ENCODE measurements at places on chromosomes 2 and 18.

- no peak for DNase-seq
Measured at GRCh38 chr2:206915121-206915520, 24.2 kb upstream of the CPO start.

DNA sequence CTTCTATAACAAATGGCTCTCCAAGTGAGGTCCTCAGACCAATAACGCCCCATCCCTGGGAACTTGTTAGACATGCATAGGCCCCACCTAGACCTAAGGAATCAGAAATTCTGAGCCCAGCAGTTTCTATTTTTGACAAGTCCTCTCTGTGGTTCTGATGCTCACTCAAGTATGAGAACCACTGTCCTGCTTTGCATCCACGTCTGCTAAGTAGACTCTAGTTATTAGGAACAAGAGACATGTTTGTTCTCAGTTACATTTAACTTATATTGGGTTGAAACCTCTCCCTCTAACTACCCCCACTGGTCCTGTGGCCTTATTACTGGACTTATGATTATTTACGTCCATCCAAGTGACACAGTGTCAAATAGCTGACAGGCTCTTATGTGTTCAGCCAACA is 70.3 kb downstream of the TMEM17 start:
- no peak for DNase-seq

- no peak for DNase-seq
Measured at GRCh38 chr18:25454270-25454659, 102.3 kb upstream of the ZNF521 start.

- no peak for DNase-seq
Measured at GRCh38 chr2:63738019-63738418, 103.7 kb upstream of the UGP2 start.

DNA sequence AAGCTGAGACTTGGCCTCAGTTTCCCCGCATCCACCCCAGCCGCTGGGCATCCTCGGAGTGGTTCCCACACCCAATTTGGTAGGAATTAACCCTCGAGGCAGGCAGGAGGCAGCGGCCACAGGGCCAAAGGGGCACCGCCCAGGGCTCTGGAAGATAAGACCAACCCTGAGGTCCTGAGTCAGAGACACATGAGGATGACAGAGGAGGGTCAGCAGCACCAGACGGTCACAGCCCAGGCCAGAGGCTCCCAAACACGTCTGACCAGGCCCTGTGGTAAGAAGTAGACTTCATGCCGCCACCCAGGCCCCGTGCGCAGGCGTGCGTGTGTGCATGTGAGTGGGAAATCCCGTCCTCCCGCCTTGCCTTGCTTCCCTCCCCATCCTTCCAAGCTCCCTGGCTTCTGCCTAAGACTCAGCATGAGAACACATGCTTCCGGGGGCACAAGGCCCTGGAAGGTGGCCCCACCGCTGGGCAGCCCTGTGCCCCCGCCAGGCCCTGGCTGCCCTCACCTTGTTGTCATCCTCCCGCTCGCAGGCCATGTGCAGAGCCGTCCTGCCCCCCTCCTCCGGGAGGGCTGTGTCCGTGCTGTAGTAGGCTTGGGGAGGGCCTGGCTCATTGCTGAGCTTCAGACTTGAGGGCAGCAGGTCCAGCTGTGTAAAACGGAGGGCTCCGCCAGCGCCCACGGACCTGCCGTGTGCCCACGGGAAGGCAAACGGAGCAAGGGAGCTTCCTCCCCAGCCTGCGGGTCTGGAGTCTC is 46.3 kb downstream of the ANKMY1 start:
- no peak for DNase-seq

DNA sequence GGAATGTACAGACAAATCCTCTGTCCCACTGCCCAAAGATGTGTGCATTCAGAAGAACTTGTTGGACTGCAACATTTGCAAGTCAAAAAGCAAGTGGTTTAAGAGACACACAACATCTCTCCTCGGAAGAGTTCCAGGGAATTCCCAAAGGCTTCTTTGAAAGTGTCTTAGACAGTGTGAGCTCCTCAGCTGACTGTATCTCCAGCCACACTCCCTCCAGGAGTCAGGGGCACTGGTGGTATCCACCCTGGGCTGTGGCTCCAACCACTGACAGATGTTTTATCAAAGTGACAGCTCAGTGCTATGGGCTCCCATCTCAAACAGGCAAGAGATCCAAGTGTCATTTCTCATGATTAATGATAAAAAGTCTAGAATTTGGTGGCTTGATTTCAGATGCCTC is 48.5 kb downstream of the ALK start:
- DNase-seq: no peak

DNA sequence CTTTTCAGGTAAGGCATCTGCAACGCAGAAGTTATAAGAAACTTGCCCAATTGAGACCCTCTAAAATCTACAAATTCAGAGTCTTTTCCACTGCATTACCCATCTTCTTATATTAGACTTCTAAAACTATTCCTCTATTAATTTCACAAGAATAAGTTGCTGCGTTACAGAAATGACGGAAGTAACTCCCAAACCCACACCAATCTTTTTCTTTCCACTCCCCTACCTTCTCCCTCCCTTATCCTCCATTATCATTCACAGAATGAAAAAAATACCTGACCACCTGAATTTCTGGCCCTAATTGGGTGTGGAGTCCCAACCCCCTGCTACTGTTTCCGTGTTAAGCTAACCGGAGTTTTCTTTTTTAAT is 689 bp downstream of the RPRD1A start:
- no peak for DNase-seq

- no peak for DNase-seq
Measured at GRCh38 chr2:126600742-126601141, 55.2 kb upstream of the GYPC start.
